ENCODE measurements at places on chromosomes 1 and 21.

DNA sequence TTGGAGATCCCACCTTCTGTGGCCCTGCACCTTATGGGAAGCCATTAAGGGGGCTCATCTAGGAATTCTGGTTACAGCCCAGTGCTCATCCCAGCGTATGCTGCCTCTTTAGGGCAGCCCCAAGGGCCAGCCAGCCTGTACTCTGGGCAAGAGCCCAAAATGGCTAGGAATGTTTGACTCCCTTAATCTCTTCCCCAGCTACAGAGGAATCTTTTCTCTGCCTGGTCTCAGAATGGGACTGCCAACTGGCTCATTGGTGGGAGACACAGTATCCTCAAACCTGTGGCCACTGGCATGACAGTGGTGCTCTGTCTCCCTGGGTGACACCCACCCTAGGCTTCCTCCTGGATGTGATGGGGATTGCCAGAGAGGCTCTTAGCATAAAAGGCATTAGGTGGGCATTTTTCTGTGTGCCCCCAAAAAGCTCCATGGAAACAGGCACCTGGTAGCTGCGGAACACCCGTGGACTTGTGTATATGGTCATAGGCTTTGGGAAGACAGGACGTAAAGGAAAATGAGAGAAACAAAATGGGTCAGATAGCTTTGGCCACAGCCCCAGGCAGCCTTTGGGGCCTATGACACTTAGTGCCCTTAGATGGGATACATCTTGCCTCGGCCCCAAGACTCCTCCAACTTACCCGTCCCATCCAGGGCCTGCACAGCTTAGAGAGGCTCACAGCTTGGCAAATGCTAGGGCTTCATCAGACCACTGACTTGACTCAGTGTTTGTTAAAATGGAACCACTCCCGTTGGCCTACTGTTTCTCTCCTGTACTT, 6.9 kb downstream of the TMEM81 start:
- no peak for DNase-seq

- no peak for DNase-seq
These were observed 35.0 kb downstream of the ACKR1 start for GRCh38 chr1:159239551-159240220.

GRCh38 chr1:171267391-171267790, 19.1 kb downstream of the FMO1 start:
- DNase-seq: no peak

- no peak for DNase-seq
These were observed 13.8 kb downstream of the RGS4 start for GRCh38 chr1:163082971-163083370.

GRCh38 chr1:5724847-5725246, 267.4 kb downstream of the NPHP4 start:
- no peak for DNase-seq

DNA sequence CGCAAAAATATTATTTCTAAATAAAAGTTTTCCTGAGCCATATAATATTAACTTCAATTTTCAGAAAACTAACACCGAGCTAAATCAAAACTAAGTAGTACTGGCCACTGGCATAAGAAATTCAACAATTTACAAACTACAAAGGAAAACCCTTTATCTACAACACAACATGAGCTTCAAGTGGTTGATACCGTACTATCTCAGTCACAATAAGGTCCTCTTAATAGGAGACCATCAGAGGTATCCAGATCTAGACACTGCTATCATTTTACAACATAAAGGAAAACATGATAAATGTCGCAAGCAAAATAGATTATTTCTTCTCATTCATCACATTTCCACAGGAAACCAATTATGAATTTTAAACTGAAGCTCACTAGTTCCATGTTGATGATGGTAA, 39.5 kb downstream of the GATAD2B start:
- no peak for DNase-seq

DNA sequence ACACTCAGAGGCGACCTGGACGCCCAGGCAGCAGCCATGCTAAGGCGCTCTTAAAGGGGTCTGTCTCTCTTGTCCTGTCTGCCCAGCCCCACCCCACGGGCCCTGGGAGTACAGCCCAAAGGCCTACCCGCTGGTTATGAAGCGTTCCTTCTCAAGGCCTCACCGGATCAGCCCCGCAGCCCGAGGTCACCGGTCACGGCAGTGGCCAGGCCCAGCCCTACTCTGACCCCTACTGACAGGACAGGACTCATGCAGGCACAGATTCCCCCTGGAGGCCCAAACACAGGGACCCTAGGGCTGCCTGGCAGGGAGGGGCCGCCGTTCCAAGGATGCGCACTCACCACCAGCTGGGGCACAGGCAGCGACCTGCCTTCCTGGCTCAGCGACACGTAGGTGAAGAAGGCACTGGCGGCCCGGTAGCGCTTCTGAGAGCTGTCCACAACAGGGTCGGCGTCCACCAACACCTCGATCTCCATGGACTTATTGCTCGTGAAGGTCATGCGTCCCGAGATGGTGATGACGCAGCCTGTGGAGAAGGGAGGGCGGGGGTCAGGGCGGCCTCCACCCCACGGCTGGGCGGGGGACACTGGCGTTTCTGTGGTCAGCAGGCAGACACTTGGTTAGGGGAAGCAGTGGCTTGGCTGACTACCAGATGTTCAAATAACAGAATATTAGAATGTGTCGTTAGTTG, 20.0 kb upstream of the GPR153 start:
- DNase-seq: no peak

DNA sequence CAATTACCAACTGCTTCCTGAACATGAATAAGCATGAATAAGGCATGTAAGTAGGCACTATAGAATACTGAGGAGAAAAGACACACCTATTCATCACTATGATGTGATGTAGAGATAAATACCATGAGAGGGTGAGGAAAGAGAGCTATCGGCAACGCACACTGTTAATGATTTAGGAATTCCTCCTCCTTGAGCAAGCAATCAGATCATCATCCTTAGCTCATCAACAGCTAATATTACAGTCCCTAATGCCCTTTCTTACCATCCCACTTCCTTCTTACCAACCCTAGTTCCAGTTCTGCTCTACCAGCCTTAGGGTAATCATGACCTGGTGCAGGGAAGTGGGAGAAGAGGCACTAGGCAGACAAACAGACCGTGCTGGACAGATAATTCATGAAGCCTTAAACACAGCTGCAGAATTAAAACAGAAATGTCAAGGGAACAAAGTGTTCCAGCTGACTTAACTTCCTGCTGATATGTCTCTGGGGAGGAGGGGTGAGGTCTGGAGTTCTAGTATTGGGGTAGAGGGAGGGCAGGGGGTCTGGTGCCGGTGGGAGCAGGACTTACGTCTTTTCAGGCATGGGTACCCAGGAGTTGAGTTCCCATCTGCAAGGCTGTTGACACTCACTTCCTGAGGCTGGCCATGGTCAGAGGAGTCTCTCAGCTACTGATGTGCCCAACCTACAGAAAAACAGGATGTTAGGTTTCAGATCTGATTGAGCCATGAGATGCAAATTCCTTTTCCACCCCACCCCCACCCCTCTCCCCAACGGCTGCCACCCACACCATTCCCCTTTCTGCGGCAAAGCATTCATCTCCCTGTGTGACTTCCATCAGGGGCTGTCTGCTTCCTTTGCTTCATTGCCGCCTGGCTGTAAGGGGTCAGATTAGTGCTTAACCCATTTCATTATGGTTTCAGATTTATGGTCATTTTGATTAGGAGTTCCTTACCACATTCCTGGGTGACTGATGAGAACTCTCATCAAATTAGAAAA, 12.6 kb upstream of the RCSD1 start:
- no peak for DNase-seq

GRCh38 chr1:155847823-155848529, 9.0 kb downstream of the GON4L start:
- DNase-seq: no peak

- DNase-seq: no peak
These were observed 15.4 kb upstream of the PAQR6 start for GRCh38 chr1:156263288-156263655.

GRCh38 chr1:200445213-200445612, 35.4 kb upstream of the ZNF281 start:
- no peak for DNase-seq

- DNase-seq: no peak
These were observed 42.8 kb downstream of the SORT1 start for GRCh38 chr1:109354929-109355328.

GRCh38 chr1:107138166-107138565, 2.7 kb upstream of the NTNG1 start:
- DNase-seq: no peak

GRCh38 chr1:102891868-102892625, 216.3 kb downstream of the COL11A1 start:
- no peak for DNase-seq

GRCh38 chr1:7550261-7550865, 220.7 kb upstream of the VAMP3 start:
- no peak for DNase-seq

DNA sequence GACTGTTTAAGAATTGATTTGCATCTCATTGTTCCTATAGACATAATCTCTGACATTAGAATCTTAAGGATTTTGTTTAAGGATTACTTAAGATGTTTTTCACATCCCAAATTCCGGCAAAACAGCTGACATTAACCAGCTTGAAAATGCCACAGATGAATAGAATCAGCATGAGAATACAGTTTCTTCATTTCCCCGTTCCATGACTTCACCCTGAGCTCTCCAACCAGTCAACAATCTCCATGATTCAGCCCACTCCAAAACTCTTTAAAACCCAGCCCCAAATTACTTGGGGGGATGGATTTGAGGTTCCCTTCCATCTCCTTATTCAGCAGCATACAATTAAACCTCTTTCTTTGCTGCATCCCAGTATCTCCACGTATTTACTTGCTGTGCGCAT, 201.0 kb downstream of the LYPLAL1 start:
- DNase-seq: no peak

GRCh38 chr1:207797229-207797973, 45.5 kb downstream of the CD46 start:
- peak; percentile 87 for DNase-seq

GRCh38 chr1:7565099-7565750, 205.9 kb upstream of the VAMP3 start:
- no peak for DNase-seq

DNA sequence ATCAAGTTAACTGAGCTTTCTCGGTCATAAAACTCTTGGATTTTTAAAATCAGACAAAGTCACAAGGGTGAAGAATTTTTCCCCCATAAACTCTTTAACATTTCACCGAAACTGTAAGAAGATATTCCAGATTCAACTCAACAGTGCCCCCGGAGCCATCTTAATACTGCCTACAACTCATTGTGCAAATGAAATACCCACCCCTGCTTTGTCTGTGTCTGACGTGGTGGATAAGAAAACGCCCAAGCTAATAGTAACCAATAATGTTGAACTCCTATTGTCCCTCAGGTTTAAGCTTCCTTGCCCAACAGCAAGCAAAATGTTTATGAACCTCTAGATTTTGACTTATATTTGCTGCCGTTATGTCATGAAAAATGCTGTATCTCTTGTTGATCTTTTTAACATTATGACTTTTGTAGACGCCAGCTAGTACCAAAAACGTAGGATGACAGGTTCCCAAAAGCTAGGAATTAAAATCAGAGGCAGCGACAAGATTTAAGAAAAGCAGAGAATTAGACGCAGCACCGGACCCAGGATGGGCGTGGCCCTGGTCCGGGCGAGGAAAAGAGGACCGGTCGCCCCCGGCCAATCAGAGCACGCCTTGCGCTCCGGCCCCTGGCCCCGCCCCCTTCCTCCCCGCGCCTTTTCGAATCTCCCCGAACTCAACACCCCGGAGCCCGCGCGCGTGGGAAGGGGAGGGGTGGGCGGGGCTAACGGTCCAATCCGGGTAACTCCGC, 1.1 kb downstream of the STMN1 start:
- DNase-seq: peak; percentile 92

- DNase-seq: peak; percentile 51
These were observed 1.7 kb upstream of the FYB2 start for GRCh38 chr1:56820755-56821461.

DNA sequence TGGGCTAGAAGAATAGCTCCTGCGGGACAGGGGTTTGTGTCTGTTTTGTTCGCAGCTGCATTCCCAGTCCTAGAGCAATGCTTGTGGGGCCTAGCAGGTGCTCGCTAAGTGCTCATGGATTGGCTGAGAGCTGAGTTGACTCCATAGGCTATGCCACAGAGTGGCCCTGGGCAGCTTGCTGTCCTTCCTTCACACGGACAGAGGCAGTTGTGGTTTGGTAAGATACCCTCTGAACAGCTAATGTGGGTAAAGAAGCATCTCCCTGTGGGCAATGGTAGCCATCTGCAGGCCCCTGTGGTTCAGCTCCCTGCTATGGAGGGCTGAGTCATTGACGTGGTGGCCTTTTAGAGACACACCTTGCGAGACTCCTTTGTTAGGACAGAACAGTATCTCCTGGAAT, 23.5 kb upstream of the LBR start:
- DNase-seq: no peak

- no peak for DNase-seq
These were observed 24.3 kb downstream of the H3-3A start for GRCh38 chr1:226086776-226087175.

GRCh38 chr1:5351366-5351765, 640.9 kb downstream of the NPHP4 start:
- DNase-seq: no peak

DNA sequence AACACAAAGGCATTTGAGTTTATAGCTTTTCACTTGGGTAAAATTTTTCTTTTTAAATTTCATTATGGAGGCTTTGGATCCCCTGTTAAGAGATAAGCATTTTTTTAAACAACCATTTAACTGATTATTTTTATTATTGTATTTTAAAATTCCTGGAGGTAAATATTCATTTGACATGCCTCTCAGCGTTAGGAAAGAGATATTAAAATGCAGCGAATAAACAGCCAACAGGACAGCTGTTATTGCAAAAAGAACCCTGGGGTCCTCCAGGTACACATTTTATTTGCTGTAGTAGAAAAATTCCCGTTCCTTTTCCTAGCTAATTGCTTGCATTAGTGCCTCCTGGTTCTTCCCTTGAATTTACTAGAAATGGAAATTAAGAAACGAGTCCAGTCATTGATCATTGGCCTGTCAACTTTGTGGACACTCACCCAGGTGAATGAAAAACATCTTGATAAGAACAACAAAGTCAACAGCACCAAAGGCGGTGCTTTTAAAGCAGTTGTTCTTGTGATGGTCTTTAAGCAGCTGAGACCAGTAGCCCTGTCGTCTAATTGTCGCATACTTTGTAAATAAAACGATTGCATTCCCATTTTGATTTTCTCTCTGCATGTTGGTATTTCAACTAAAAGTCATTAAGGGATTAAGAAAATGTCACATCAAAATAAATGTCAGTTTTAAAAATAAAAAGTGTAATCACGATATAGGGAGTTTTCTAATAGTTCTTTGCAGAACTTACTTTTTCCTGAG, 282.4 kb downstream of the GRIK1 start:
- DNase-seq: no peak

DNA sequence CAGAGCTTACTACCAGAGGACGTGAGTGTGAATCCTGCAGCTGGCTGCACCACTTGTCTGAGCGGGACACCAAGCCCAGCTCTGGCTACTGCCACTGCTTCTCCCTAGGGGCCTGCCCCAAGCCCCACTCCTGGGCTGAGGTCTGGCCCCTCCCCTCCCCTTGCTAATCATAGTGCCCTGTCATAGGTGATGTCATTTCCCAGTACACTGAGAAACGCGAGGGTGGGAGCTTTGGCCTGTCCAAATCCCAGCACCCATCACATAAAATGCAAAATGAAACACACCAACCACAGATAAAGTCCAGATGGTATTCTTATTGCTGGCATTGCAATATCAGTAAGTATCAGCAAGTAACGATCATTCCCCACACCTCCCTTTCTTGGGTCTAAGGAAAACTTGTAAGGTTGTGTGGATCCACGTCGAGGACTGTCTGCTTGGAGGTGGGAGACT, 77.7 kb downstream of the TOMM20 start:
- no peak for DNase-seq

Data from breast epithelium (tissue), 4 donors.